Peyer's patch (tissue), 4 donors: ENCODE measurements at places on chromosomes 3 and 15. TPM values are rescaled to one million over a fixed set of nuclear protein-coding genes. Genes with fewer than 3 reads are reported as not detected.

The GRIP2 gene
- not detected for total RNA-seq

The CHRNA7 gene
- 10.7 TPM for total RNA-seq

The BRK1 gene
- 64.3 TPM for total RNA-seq

The FETUB gene
- not detected for total RNA-seq

The ATP13A4 gene
- 0.47 TPM for total RNA-seq

The EPB42 gene
- not detected for total RNA-seq

The SMCO1 gene
- not detected for total RNA-seq

The MTHFS gene
- 29.8 TPM for total RNA-seq

The NTRK3 gene
- total RNA-seq = 0.35 TPM

The SCN11A gene
- total RNA-seq = 0.67 TPM

The TLR9 gene
- total RNA-seq = 0.27 TPM

The GPR62 gene
- total RNA-seq = not detected

The PIGZ gene
- total RNA-seq = 5.0 TPM

The RASL12 gene
- total RNA-seq = 6.6 TPM

The LMAN1L gene
- total RNA-seq = not detected

The CYP1A2 gene
- total RNA-seq = not detected

The EFHB gene
- not detected for total RNA-seq
